ENCODE measurements at places on chromosomes 4 and X.

DNA sequence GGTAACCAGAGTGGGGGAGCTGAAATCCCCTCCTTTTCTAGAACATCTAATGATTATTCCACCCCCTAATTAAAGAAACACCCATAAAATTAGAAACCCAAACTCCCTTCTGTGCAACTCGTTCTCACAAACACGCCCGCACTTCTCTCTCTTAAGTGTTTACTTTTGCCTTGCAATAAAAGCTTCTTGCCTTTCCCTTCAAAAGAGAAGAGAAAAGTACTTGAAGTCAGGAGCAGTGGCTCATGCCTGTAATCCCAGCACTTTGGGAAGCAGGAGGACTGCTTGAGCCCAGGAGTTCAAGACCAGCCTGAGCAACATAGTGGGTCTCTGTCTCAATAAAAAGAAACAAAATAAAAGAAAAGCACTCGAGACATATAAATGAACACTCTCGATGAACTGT is 3.6 kb upstream of the GPR173 start:
- DNase-seq: no peak

- DNase-seq: no peak
Observed at GRCh38 chrX:97102938-97103337, 219.2 kb downstream of the RPA4 start.

DNA sequence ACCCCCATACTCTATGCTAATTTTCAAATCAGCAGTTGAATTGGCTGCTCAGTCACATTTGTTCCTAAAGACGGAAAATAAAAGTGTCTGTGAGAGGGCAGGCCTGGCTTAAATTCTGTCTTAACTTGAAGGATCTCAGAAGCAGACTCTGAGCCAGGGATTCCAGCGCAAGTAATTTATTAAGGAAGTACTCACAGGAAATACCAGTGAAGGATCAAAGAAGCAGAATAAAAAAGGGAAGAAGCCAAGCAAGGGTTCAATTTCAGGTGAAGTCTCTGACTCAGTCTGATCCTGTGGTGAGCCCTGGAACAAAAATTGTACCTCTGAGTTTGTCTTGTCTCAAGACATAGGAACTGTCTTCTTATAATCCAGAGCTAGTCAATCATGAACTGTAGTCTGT is 52.2 kb downstream of the IL1RAPL1 start:
- peak; percentile 6 for DNase-seq

- no peak for DNase-seq
Observed at GRCh38 chr4:87266986-87267385, 46.6 kb upstream of the KLHL8 start.

DNA sequence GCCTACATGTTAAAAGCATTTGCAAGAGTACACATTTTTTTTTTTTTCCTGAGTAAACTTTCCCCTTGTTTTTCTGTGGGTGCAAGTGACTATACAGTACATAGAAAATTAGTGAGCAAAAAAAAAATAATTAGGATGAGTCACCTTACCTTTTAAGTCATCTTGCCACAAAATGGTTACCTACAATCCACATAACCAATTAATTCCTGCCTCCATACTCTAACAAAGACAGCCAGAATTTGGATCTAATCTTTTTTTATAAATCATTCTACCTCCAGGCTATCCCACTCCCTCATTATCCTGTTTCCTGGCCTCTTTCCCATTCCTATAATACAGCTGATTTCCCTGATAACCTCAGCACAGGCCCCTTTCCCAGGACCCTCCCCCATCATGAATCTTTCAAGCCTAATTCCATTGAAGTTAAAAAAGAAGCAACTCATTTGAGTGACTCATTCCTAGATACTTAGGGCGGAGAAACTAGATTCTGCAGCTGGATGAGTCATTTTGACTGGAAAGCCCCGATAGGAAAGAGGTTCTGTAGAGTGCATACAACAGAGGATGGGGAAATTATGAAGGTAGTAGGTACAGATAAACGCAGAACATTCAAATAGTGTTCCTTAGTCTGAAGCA is 128.2 kb downstream of the C4orf51 start:
- DNase-seq: peak; percentile 58

DNA sequence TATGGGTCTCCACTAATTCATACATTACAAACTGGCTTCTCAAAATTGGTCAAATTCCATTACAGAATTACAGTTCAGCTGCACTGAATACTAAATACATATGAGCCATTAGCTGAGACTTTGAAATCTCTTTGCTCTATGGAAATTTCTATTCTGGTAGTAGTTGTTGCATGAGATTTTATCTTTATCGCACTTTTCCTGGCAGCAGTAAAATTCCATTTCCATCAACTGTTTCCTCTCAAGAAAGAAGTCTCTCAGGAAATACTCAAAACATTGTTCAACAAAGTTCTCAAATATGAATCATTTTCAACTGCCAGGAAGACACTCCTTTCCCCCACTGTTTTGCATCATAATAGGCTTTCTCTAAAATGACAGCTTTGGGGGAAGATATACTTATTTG is 51.3 kb downstream of the ATP11C start:
- DNase-seq: peak; percentile 28

GRCh38 chrX:21004835-21005234 is 369.4 kb upstream of the CNKSR2 start:
- no peak for DNase-seq

DNA sequence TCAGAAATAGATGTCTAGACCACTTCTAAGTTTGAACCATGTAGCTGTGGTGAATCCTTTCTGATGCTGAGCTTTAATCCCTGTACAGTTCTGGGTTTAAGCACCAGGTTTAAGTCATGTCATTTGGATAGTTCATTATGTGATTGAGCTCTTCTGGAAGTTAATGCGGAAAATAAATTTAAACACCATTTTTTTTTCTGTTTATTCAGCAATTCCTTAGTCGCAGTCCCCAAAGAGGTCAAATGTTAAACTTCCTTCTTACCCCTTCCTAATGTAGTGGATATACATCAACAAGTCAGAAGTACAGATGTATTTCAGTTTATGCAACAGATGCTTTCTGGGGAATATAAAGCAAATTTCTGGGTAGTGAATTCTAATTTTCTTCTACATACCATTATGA is 52.9 kb downstream of the CNKSR2 start:
- DNase-seq: no peak

DNA sequence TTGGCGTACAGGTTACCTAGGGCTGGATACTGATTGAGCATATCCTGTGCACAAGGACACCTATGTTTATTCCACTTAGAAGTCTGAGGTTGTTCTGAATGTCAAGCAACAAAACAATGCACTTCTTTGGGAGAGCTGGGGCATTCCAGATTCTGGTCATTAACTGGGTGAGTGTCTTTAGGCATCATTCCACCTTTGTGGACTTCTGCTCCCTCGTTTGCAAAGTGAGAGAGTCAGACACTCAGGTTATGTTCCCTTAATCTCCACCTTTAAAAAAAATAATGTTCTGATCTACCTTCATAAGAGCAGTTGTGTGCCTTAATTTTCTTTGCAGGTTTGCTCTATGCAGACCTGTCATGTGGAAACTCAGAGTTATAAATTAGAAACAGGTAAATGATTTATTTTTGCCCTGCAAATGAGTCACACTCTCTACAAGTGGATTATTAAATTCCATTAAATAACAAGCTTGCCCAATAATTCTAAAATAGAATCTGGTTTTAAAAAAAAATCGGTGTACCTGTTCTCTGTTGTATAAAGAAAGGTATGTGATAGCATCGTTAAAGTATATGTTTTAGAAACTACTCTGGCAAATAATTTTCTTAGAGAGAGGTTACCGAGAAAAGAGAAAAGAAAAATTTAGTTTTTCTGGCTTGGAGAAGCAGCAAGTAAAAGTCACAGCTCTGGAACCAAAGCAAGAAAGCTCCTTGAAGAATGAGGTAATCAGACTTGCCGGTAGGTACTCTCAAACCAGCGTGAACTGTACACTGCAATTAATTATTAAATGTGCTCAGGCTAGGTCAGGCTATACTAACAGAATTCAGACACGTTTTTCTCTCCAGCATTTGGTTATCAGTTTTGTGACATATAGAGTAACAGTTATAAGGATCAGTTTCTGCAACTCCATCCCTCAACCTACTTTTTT is 93.2 kb downstream of the SORBS2 start:
- DNase-seq: peak; percentile 69

DNA sequence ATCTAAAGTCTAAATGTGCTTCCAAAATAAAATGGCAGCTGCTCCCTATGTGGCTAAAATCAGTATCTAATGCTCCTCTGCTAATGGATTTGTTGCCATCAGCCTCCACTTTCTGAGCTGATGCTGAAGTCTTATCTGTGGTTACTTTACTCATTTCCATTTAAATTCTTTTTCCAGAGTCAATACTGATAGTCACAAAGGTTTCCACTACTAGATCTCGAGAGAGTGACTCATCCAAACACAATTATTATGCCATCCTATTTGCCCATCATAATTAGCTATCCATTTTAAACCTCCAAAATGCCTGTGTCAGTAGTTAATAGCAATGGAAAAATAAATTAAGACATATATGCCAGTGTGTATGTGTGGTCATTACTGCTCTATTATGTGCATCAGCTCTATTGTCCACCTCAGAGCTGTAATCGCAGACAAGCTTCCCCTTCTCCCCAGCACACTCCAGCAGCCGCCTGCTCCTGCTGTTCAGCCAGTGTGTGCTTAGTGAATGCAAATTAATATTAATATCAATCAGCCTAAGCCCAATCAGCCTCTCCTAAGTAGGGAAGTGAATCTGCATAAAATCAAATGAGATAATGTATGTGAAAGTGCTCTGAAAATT is 199.8 kb upstream of the ZIC3 start:
- no peak for DNase-seq

DNA sequence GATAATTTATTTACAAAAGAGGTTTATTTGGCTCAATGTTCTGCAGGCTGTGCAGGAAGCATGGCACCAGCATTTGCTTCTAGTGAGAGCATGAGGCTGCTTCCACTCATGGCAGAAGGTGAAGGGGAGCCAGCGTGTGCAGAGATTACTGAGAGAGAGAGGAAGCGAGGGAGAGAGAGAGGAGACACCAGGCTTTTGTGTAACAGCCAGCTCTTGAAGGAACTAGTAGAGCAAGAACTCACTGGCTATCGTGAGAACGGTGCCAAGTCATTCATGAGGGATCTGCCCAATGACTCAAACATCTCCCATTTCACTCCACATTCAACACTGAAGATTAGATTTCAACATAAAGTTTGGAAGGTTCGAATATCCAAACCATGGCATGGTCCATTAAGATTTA is 12.7 kb downstream of the GUCY1A1 start:
- DNase-seq: no peak

DNA sequence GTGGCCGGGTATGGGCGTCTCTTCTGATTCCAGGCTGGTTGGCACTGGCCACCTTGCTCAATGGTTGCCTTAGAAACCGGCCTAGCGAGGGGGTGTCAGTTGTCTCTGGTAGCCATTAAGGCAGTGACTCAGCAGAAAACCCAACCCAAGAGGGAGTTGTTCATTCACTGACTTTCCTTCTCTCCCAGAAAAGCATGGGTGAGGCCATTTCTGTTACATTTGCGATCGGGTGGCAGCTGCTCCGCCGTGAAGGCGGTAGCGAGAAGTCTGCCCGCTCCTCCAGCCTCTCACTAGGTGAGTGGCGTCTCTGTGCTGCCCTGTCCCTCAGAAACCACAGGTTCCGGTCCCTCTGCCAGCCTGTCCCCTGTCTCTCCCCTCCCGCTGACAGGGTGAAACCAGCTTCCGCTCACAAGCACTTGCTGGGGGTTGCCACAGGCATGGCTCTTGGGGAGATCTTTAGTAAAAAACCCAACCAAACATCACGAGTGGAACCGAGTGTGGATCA is 17.4 kb downstream of the IRAK1 start:
- DNase-seq: peak; percentile 77

- no peak for DNase-seq
Observed at GRCh38 chrX:19127649-19128168, 5.4 kb upstream of the ADGRG2 start.

DNA sequence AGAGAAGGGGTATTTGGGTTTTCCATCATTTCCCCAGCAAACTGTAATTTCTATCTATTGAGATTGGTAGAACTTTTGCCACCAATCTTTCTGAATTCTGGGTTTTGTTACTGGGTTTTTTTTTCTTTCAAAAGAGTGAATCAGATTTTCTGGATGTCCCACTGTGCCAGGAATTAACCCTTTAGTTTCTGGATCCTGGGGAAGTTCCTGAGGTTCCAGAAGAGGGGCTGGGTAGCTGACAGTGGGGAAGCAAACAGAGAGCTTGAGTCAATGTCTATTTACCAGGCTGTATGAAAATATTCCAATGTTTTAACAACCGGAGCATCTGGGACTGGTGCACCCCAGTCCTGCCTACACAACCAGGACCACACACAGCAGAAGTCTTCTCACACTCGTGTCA is 25.8 kb upstream of the SOD3 start:
- no peak for DNase-seq

GRCh38 chr4:72629540-72629939 is 60.5 kb upstream of the ADAMTS3 start:
- no peak for DNase-seq

DNA sequence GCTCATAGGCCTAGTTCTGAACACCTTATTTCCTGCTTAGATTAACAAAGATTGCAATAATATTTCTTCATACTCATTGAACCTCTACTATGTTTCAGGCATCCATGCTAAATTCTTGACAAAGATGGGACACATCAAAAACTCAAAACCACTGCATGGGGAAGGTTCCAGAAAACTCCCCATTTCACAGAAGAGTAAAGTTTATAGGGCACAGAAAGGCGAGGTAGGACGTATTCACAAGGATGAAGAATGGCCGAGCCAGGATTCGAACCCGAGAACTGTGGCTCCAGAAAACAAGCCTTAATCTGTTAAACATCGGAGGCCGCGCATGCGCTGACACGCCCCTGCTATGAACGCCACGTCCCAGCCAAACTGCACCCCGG is 688 bp downstream of the UXT start:
- DNase-seq: no peak

GRCh38 chr4:19472666-19473065 is 779.0 kb upstream of the SLIT2 start:
- no peak for DNase-seq

- no peak for DNase-seq
Observed at GRCh38 chr4:70752236-70752635, 30.5 kb downstream of the RUFY3 start.

DNA sequence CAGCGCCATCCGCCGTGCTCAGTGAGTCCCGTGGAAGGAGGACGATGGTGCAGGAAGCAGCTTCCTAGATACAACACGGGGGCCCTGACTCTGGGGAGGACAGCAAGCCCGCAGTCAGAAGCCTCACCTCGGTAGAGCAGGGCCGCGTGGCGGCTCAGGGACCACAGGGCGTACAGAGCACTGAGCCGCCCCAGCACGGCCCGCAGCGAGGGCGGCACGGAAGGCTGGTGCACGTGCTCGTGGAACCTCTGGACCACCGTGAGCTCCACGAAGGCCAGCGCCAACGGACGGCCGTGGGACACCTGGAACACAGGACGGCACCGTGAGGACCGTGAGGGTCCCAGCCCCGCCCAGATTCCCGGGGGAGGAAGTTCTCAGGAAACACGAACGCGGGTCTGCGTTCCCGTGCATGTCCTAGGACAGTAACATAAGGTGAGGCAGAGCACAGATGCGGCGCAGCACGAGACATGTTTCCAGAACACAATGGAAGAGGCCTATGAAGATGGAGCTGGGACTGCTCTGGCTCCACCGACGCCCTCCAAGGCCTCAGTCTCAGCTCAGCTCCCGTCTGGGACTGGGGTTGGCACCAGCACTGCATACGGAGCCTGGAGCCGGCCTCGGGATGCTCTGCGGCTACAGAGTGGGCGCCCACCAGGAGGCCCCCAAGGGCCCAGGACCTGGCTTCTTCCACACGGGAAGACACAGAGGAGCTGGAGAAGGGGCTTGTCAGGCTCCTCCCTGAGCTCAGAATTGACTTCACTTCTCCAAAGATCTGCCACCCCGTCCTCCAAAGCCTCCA is 65.5 kb downstream of the ACOX3 start:
- no peak for DNase-seq

- no peak for DNase-seq
Observed at GRCh38 chr4:21819086-21819485, 129.5 kb downstream of the KCNIP4 start.

GRCh38 chr4:81555489-81555888 is 83.8 kb upstream of the RASGEF1B start:
- DNase-seq: no peak

All from stomach (tissue), 19 donors.